ENCODE measurements at places on chromosomes 1 and 21.

DNA sequence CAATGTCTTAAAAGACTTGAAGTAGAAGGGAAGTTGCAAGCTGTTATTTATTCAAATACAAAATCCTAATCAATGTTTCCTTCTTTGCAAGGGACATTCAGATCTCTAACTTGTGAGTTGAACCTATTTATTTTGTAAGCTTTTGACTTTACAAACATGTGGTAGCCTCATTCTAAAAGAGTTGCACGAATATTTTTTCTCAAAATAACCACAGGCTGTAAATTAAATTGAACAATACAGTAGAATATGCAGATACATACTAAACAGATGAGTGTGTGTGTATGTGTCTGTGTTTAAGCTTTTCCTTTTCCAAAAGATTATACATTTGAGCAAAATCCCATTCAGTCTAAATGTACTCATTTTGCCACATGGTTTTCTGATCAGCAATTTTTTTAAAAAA, 4.8 kb upstream of the DYNLT5 start:
- no peak for DNase-seq

DNA sequence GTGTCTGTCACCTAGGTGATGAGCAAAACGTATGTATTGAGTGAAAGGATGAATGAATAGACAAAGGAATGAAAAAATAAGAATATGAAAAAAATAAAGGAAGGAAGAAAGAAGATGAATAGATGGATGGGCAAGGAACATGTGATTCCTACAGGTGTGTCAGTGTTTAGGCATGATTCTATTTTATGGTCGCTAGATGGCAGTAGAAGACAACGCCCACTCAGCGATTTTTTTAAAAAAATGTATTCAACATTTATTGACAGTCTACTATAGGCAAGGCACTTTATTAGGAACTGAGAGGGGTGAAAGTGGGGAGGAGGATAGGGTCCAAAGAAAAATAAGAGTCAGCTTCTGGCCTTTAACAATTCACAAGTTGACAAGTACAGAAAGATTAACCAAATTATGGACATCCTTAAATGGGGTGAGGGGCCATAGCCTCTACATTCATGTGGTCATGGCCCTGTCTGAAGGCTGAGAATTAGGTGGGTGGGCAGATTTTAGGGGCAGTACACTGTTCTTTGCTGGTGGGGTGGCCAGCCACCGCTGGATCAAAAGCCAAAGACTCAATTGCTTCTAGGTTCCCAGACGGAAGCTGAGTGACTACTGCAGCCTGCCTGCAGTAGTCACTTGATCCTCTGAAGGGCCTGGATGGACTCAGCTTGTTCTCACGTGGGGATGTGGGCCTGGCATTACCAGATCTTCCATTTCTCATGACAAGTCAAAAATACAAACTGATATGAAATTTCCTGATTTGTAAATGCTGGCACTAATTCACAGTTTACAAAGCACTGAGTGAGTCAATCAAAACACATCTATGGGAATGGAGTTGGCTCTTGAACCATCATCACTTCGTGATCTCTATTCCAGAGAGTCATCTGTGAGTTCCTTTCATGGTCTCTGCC, 83.9 kb downstream of the FASLG start:
- no peak for DNase-seq

- no peak for DNase-seq
Observed at GRCh38 chr1:23111600-23112535, 56.8 kb downstream of the LUZP1 start.

DNA sequence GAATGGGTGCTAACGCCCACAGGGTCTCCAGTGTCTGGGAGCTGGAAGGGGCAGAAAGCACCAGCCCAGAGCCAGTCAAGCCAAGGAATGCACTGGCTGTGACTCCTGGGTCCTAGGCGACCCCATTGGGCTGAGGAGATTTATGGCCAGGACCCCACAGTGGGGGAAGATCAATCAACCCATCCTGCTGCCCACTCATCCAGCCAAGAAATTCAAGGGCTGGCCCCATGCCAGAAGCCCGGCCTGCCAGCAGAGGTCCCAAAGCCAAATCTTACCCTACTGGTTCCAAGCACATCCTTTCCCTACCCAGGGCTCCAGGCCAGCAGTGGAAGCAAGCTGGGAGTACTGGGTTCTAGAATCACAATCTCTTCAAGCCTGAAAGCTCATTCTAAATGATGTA, 6.8 kb upstream of the PDZK1IP1 start:
- no peak for DNase-seq
